ENCODE measurements at places on chromosomes 4 and X.

- peak; percentile 37 for DNase-seq
These were observed 35.0 kb upstream of the GYG2 start for GRCh38 chrX:2793752-2794151.

DNA sequence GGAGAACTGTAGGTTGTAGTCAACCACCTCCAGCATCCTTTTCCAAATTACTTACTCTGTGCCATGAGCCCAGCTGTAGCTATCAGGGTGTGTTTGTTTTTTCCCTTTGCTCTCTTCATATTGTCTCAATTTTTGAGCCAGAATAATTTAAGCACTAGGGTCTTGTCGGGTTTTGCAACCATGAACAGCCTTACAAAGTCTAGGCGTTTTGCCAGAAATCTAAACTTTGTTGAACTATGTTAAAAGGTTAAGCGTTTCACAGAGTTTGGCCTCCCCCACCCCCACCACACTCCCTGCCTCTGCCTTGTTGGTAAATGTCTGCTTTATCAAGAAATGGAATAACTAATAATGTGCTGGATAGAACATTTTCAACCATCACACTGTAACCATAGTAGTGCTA, 190.6 kb upstream of the TTC29 start:
- DNase-seq: no peak

- no peak for DNase-seq
These were observed 22.4 kb upstream of the CORIN start for GRCh38 chr4:47860305-47860704.

- DNase-seq: peak; percentile 67
These were observed 76.1 kb downstream of the HMGB2 start for GRCh38 chr4:173257732-173258717.

- DNase-seq: no peak
These were observed 131.1 kb downstream of the GPC3 start for GRCh38 chrX:133854290-133854689.

GRCh38 chrX:53398216-53398615, 24.2 kb downstream of the SMC1A start:
- DNase-seq: no peak

DNA sequence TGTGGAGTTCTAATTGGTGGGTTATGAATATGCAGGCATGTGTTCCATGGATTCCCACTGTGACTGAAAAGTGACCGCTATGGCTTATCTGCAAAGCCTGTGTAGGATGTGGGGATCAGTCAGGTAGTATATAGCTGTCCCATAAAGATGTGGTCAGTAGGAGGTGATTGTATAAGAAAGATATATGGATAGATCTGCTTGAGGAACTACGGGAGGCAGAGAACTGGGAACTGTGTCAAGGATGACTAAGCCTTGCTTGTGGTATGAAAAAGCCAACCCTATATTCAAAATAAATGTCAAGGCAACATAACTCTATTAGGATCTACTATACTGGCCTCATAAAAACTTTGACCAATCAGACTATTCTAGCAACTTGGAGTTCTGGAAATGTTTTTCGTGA, 185.2 kb downstream of the KLHL4 start:
- DNase-seq: no peak

- DNase-seq: no peak
These were observed 239.0 kb downstream of the THOC2 start for GRCh38 chrX:123493857-123494256.

GRCh38 chr4:74307170-74307569, 1.1 kb upstream of the EPGN start:
- DNase-seq: no peak

DNA sequence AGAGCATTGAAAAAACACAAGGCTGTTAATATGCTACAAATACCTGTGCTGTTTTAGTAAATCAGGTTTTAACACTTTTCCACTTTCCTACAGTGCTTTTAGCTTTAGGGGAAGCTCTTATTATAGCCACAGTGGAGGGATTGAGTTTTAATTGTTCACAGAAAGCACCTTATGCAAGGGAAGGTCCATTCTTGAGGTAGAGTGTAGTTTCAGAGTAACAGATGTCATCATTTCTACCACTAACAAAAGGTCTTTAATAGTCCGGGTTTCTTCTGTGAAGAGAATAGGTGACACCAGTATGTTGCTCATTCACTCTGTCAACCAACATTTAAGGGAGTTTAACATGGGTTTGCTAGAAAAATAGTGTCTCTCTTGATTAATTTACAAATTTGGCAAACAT, 104.4 kb downstream of the STIM2 start:
- no peak for DNase-seq

- peak; percentile 76 for DNase-seq
These were observed at the start of gene TMEM255A for GRCh38 chrX:120310861-120311726. TSS of gene TMEM255A (minus strand) at chrX:120311461. CDS start at chrX:120311309, 152 bp downstream.

DNA sequence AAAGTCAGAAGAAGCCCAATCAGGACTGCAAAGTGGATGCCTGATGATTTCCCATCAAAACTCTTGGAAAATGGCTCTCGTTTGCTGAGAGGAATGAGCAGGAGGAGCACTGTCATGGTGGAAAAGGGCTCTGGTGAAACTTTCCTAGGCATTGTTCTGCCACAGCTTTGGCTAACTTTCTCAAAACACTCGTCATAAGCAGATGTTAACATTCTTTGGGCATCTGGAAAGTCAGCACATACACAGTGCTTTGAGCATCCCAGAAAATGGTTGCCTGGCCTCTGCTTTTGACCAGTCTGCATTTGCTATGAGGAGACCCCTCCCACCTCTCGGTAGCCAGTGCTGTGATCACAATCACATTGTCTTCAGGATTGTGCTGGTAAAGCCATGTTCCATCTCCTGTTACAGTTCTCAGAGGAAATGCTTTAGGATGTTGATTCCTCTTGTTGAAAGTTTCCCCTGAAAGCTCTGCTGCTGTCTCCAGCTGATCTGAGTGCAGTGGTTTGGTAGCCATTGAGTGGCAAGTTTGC, 25.2 kb upstream of the TBC1D14 start:
- DNase-seq: no peak

GRCh38 chr4:83783215-83783614, 247.3 kb downstream of the GPAT3 start:
- DNase-seq: no peak

DNA sequence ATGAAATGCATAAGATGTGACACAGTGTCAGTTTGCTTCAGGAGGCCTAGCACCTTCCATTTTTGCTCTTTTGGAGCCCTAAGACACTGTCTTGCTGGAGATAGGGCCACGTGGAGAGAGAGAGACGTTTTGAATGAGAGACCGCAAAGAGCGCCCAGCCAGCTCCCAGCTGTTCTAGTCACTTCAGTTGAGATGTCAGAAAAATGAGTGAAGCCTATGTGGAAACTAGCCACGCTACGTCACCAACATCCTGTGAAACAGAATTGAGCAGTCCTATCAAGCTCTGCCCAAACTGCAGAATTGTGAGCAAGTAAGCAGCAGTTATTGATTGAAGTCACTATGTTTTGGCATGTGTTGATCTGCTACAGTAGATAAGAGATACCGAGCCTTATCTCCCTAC, 13.1 kb downstream of the GPR82 start:
- DNase-seq: no peak

GRCh38 chr4:25677943-25678342, 22.3 kb downstream of the SLC34A2 start:
- DNase-seq: no peak

DNA sequence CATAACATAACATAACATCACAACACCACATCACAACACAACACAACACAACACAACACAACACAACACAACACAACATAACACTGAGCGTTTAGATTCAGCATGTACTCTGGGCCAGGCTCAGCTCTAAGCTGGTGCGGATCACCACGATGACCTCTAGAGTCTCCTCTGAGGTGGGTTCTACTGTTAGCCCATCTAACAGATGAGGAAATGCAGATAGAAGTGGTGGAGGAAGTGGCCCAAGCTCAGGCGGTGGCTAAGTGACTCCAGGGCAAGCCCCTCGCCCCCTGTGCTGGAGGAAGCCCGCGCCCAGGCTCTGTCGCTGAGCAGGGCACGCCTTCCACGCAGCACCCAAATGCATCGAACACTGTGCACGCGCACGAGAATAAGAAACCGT, 45.3 kb upstream of the CDKN2AIP start:
- peak; percentile 18 for DNase-seq

GRCh38 chr4:21307709-21308108, 607.5 kb downstream of the PACRGL start:
- no peak for DNase-seq

DNA sequence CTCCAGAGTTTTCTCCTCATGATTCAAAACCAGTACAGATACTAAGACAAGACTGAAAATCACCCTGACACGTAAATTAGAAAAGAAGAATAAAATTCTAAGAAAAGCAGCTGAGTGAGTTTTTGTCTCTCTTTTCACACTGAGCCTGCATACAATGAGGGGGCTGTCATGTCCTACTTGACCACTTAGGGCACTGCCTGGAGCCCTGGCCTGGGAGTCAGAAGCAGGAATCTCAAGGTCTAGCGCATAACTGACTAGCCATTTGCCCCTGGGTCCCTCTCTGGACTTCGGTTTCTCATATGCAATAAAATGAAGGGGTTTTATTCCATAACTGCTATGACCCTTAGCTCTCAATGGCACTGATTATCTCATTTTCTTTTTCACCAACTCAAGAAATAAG, 36.7 kb upstream of the SLC25A4 start:
- no peak for DNase-seq

DNA sequence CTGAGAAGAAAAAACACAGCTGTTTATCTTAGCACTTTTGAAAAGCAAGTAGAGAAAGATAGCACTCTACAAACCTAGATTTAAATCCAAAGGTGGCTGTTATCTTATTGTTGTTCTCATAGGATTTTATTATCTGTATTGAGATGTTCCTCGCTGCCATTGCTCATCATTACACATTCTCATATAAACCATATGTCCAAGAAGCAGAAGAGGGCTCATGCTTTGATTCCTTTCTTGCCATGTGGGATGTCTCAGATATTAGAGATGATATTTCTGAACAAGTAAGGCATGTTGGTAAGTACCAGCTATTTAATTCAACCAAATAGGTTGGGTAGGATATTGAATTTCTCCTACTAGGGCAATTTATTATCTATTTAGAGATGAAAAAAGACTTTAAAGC, 16.4 kb downstream of the TMEM184C start:
- DNase-seq: no peak

- no peak for DNase-seq
These were observed at the start of gene SLC26A1 for GRCh38 chr4:993111-994029. TSS of gene SLC26A1 (minus strand) at chr4:993404. CDS start at chr4:991703, 1,701 bp downstream.

DNA sequence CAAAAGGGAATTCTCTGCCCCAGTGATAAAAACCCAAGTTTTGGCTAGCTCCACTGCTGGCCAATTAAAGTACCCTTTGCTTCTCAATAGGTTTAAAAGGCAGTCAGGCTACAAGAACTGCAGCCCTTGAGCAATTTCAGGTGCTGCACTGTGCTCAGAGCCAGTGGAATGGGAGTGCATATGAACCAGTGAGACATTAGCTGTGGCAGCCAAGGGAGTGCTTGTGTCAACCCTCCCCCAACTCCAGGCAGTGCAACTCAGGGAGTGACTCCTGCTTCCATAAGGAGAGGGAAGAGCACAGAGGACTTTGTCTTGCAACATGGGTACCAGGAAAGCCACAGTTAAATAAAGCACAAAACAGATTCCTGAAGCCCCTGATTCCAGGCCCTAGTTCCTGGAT, 61.6 kb upstream of the VAMP7 start:
- peak; percentile 6 for DNase-seq

Data from ELF-1 (cell line).